Naive thymus-derived CD8-positive, alpha-beta T cell (primary cell): ENCODE measurements at places on chromosomes 3 and 15.

DNA sequence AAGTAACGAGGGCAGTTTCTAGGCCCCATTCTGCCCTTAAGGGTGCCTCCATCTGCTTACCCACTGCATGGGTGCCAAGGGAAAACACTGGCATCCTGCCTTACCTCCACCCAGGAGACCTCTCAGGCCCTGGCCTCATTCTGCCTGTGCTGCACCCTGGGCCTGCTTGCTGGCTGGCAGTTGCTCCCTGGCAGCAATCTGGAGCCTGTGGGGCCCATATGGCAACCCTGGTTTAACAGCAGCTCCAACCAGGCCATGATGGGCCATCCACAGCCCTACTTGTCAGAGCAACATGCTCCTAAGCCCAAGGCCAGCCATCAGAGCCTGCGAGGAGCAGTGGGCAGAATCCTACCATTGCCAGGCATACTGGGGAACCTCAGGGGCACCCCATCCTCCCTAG lies 3.7 kb downstream of the C3orf18 start:
- no peak for DNase-seq

DNA sequence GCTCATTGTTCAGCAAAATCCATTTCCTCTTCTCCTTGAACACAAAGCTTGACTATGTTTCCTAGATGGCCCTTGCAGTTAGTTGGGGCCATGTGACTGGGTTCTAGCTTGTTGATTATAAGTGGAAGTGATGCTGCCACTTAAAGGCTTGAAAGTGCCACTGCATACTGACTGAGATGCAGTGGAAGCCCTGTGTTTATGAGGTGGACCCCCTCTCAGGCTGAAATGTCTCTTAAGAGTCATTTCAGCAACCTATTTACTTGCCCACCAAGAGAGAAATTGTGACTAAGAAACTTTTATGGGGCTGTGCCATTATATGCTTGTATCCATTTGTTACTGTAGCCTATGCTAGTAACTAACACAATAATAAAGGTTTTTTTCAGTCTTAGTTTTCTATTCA lies 8.4 kb upstream of the ANP32A start:
- DNase-seq = no peak

- DNase-seq = no peak
Measured at GRCh38 chr3:166446291-166446690, 609.1 kb upstream of the BCHE start.

DNA sequence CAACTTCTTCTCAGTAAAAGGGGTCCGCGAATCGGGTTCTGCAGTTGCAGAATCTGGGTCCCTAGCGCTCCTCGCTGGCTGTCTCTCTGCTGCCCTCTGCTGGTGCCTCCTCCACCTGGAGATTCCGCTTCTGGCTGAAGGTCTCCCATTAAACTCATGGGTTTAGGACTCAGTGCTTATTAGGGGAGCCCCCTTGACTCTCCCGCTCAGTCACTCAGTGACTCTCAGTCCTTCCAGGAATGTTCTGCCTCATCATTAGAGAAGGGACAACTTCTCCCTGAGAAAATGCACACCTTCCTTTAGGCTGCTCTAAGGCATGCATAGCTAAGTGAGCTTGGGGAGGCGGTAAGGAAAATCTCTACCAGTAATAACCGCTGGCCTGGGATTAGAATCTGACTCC lies 7.1 kb downstream of the CPN2 start:
- peak; percentile 62 for DNase-seq

- no peak for DNase-seq
Measured at GRCh38 chr15:84035399-84035766, 200.2 kb upstream of the GOLGA6L4 start.

- DNase-seq = no peak
Measured at GRCh38 chr3:161851941-161852566, 355.4 kb downstream of the OTOL1 start.
